ENCODE measurements at places on chromosomes 7 and 10. TPM values are rescaled to one million over a fixed set of nuclear protein-coding genes. Genes with fewer than 3 reads are reported as not detected.

The EBF3 gene
- total RNA-seq: 1.7 TPM

The CNPY1 gene
- not detected for total RNA-seq

The SEMA3E gene
- total RNA-seq: 0.06 TPM

The LIPN gene
- total RNA-seq: not detected

The CPN1 gene
- total RNA-seq: not detected

The C10orf53 gene
- total RNA-seq: not detected

The PTPN20 gene
- total RNA-seq: 0.92 TPM

The PON1 gene
- not detected for total RNA-seq

The GRM3 gene
- not detected for total RNA-seq

The PCDH15 gene
- total RNA-seq: not detected

The EPDR1 gene
- 51.2 TPM for total RNA-seq

The ST8SIA6 gene
- not detected for total RNA-seq

The ZP3 gene
- 0.99 TPM for total RNA-seq
